Foreskin fibroblast (primary cell): ENCODE measurements at places on chromosomes 12 and 14.

DNA sequence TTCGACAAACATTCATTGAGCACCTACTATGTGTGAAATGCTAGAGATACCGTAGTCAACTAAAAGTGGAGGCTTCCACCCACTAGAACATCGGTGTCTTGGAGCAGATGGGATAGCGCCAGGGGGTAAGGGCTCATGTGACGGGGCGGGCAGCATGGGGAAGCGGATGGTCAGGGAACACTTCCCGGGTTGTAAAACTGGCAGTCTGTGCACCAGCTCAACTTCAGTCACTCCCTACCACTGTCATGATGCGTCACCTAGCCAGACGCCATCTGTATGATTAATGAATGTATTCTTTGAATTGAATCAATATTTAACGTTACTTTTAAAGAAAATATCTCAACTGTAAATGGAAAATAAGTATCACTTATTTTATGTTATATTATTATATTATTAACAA lies 93.5 kb downstream of the PIWIL1 start:
- DNase-seq, result no peak

GRCh38 chr14:61342486-61342885 lies 21.1 kb downstream of the PRKCH start:
- no peak for DNase-seq

DNA sequence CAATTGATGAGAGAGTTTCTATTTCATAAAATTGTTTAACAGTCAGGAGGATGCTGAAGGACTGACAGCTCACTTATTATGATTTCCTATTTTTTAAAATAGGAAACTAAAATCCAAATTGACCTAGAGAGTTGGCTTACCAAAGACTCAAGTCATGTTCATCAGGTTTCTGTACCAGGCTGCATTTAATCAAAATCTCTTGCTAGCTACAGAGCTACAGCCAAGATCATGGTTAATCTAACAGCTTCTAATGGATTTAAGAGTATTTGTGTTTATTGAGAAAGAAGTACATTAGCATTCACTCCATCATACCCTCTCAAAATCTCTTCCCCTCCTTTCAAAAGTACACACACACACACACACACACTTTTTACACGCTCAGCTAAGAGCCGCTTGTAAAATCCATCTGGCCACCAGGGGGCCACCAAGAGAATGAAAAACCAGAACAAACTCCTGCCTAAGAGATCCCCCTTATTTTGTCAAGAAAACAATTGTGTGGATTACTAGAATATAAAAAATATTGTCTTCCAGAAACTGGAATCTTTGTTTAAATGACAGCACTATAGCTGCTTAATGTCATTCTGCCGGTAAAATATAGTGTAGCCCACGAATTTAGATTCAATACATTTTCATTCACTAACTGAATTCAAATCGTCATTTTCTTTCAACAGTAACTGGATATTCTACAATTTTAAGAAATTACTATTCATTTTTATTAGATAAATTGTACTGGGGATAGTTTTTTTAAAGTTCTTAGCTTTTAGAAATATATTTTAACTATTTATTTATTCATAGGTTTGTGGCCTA lies 334.0 kb downstream of the BTG1 start:
- peak; percentile 58 for DNase-seq

DNA sequence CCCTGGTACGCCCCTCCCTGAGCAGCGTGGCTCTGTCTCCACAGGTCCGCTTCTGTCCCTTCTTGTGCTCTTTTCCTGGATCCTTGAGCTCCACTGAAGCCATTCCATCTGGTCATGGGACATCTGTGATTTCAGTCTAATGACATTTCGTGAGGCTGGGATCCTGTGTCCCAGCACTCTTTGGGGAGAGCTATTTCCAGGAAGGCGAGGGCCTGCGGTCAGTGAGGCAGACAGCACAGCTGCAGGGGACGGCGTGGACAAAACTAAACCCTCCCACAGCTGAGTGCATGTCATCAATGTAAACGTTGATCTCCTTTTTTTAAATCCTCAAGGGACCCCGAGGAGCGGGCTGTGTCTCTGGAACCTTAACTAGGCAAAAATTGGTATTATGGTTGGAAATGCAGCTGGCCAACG lies 127.7 kb downstream of the DACT1 start:
- no peak for DNase-seq

DNA sequence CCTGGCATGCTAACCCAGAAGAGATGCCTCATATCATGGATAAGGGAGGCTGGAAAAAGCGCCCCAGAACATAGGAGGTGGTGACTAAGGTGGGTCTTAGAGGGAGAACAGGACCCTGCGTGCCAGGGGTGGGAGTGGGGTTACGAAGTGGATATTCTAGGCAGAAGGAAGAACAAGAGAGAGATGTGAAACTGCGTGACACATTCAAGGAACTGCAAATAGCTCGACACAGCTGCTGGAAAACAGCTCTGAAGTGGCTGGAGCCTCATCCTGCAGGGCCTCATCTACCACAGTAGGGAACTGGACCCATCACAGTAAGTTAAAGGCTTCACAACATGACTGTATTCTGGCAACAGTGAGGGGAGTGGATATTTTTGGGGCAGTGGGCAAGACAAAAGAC lies 61.1 kb downstream of the RNF34 start:
- DNase-seq, result no peak

DNA sequence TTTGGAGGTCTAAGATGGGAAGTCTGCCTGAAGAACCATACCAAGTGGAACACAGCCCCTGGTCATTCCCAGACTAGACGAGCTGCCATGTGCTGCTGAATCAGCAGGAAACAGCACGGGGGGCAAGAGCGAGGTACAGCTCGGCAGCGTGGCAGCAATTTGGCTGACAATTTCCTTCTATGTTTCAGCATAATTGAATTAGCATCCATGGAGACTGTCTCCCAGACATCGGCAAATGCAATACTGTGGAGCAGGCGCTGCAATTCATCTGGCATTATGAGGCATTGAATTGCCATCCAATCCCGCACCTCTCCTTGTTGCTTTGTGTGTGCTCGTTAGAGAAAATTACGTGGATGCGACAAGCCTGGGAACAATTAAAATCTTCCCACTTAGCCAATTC lies 46.0 kb upstream of the CCDC60 start:
- no peak for DNase-seq

GRCh38 chr12:78671295-78671694 lies 193.3 kb upstream of the SYT1 start:
- DNase-seq, result peak; percentile 32

DNA sequence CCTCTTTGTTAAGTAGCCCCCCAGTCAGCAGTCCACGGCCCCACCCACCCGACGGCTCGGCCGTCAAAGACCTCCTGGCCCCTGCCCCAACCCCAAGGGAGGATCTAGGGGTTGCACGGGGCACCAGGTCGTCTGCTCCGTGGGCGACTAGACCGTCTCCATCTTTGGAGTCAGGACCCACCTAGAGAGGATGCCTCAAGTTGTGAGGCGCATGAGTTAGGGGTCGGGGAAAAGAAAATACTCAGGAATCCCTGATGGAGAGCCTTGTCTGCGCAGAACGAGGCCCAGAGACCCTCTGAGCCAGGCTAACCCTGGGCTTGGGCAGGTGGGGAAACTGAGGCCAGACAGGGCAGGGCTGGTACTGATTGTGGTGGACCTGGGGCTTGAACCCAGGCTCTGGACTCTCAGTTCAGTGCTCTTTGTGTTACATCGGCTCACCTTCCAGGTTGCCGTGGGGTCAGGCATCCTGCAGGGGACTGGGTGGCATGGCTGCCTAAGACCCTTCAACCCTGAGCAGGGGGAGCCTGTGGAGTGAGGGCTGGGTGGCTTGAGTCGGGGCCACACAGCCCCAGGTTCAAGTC lies 839 bp downstream of the OTUB2 start:
- DNase-seq, result no peak

DNA sequence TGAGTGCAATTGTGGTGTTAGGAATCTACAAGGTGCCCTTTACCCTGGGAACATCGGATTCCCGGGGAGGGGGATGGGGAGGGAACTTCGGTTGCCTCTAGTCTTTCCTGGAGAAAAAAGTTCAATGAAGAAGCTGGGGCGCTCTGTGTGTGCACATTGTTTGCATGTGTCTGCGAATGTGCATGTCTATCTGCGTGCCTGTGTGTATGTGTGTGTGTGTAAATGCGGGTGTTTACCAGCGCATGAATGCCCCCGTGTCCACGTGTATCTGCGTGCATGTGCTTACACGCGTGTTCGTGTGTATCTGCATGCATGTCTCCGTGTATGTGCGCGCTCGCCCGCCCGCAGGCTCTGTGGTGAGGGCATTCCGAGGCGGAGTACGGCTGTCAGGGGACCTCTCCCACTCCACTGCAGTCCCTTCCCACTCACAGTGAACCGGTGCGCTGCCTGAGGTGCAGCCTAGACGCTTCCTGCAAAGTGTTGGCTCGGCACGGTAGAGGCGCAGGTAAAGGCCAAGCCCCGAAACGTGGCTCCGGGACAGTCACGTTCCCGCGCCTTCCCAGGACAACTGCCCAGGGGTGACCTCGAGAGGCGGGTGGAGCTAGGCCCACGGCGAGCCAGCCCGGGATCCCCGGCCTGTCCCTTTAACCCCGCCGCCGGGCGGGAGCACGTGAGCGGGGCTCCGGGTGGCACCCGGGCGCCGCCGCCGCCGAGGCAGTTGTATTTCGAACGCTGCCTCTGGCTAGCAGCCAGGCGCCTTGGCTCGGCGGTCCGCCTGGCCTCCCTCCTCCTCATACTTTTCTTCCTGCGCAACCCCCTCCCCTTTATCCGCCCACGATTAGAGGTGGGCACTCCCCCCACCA lies 539 bp upstream of the HMGA2 start:
- DNase-seq, result peak; percentile 96

DNA sequence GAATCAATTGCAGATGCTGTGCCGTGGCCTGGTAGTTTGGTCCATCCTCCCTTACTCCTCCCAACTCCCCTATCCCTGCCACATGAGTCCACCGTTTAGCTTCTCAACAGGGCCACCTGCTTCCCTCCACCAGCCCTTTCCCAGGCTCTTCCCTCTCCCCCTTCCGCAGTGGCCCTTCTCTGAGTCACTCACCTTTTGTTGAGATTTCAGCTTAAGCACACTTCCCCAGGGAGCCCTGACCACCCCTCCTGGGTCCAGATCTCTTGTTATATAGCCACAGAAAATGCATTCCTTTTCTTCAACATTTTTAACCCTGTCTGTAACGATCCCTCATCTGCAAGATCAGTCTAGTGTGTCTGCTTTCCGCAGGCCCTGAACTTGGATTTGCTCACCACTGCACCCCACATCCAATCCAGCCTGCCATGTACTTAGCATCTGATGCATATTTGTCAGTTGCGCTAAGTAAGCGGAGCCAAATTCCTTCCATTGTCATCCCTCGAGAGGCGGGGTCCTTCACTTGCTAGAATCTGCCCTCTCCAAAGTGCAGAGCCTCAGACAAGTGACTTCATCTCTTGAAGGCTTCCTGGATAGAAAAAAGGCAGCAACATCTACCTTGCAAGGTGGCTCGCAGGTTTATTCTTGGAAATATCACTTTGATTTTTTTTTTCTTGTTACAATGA lies 41.1 kb downstream of the TMEM63C start:
- DNase-seq, result no peak

GRCh38 chr12:107404981-107405380 lies 280.6 kb upstream of the PWP1 start:
- no peak for DNase-seq

DNA sequence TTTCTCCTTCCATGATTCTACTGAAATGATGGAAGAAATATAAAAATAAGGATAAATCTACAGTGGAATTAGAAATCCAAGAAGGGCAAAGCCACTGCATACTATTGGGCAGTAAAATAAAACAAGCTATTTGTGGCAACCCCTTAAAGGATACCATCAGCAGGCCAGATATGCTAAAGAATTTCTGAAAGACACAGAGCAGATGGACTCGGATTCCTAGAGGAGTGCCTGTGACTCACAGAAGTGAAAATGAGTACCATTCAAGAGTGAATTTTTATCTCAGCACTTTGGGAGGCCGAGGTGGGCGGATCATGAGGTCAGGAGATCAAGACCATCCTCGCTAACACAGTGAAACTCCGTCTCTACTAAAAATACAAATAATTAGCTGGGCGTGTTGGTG lies 318.1 kb downstream of the LRIG3 start:
- DNase-seq, result no peak

DNA sequence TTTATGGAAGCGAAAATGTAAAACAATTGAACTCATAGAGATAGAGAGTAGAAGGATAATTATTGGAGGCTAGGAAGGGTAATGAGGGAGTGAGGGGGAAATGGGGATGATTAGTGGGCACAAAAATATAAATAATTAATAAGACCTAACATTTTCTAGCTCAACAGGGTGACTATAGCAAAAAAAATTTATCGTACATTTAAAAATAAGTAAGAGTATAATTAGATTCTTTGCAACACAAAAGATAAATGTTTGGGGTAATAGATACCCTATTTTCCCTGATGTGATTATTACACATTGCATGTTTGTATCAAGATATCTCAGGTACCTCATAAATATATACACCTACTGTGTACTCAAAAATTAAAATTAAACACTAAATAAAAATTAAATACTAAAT lies 1070.0 kb downstream of the LRFN5 start:
- no peak for DNase-seq

DNA sequence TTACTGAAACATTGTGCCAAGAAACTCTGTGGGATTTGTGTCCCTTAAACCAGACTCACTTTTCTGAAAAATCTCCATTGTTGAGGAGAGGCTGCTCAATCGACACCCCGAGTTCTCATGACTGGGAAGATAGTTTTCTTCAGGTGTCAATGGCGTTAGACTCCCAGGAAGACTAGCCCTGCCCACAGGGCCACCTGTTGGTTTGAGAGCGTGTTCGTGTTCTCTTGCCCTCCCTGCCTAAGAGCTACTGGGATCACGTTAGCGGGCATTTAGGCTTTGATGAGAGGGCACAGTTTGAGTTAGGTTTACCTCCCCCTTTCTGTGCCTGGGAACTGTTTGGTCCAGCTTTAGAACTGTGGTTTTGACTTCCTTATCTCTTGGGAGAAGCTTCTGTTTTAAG lies 10.7 kb upstream of the UNC119B start:
- DNase-seq, result no peak

DNA sequence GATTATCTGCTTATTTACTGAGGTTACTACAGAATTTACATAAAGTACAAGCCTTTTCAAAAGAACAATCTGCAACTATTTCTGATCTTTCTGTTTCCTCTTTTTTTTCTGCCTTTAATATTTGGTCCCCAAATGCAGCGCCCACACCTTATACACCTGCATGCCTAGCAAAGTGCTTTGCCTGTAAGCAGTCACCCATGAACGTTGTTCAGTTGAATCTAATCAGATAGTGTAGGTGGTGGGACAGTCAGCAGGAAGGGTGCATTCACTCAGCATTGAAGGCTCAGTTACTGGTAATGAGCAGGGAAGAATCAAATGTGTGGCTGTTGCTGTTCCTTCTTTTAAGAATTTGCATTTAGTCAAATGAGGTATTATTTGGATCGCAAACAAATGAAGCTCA lies 108.4 kb downstream of the GPR135 start:
- DNase-seq, result no peak

DNA sequence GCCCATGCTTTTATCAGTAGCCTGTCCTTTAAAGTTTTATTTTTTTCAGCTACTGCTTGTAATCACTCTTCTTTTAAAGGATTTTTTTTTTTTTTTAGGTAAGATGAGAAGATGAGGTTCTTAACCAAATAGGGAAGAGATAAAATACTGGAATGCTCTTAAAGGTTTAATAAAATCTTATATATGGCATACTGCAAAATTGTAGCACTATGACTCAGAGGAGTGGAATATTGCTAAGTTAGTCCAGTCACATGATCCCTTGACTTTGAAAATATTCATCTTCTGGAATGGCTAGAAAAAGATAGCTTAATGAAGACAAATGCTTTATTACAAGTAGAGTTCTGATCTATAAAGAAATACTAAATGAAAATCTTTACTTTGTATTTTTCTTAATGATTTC lies 116.6 kb downstream of the NAV3 start:
- DNase-seq, result peak; percentile 73
